ENCODE measurements at places on chromosomes 5 and 9.

- DNase-seq: no peak
These were observed 300.3 kb downstream of the MRPS30 start for GRCh38 chr5:45109062-45109461.

- DNase-seq: no peak
These were observed 428.8 kb upstream of the ACTBL2 start for GRCh38 chr5:57911438-57911837.

DNA sequence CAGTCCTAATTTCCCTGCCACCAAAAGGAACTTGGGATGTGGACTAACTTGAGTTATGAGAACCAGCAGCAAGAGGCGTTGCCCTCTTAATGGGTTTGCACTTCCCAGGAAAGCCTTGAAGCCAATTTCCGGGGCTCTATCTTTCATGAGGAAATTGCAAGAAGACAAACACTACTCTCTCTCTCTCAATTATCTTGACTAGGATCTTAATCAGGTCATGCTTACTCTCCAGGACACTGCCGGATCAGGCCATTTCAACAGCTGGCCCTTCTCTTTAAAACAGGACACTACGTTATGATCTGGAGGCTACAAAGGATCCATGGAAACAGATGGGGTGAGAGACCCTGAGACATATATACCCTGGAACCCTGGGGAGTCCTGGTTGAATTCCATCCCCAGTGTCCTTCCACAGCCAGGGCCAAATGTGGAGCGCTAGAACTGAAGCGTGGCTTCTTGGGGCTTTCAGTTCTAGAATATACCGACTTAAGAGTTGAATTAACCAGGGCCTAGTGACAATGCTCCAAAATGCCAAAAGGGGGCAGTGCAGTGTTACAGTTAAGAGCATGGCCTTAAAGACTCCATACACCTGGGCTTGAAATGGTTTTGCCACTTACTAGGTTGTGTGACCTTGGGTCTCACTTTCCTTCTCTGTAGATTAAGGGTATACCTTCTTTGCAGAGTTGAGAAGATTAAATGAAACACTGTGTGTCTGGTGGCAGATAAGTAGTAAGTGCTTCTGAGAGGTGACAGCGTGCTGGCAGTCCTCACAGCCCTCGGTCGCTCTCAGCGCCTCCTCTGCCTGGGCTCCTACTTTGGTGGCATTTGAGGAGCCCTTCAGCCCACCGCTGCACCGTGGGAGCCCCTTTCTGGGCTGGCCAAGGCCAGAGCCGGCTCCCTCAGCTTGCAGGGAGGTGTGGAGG is 21.1 kb downstream of the FAM219A start:
- DNase-seq: peak; percentile 56

GRCh38 chr9:12774861-12775678 is at the start of gene LURAP1L:
LURAP1L (plus strand) TSS chr9:12775020; CDS start chr9:12775716, 696 bp downstream.
- peak; percentile 76 for DNase-seq

Measured in fibroblast of gingiva (primary cell).